ENCODE measurements at places on chromosomes 16 and 17.

DNA sequence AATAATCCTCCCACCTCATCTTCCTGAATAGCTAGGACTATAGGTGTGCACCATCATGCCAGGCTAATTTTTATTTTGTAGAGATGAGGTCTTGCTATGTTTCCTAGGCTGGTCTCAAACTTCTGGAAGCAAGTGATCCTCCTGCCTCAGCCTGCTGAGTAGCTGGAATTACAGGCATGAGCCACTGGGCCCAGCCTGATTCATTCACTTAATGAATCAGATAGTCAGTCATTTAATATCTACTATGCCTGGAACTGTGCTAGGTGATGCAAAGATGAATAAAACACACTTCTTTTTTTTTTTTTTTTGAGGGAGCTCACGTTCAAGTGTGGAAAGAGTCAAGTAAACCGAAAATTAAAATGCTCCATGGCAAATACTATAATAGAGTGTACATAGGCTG lies 39.4 kb downstream of the EFCAB13 start:
- DNase-seq = no peak

DNA sequence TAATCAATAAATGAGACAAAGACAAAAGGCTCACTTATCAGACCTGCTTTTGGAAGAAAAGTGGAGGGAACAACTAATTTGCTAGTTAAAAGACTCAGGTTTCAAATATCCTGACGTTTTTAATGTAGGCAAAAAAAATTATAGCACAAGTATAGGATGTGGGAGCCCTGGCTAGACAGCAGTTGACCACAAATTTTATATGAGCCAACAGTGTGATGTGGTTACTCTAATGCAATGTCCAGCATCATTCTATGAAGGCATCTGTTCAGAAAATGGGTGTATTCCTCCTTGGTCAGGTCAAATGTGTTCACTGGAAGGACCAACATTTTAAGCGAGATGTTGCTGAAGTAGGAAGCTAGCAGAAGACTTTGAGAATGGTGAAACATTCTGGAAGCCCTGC lies 237.4 kb downstream of the MAP2K6 start:
- no peak for DNase-seq

GRCh38 chr16:19377864-19378263 lies 39.8 kb upstream of the TMC5 start:
- no peak for DNase-seq

DNA sequence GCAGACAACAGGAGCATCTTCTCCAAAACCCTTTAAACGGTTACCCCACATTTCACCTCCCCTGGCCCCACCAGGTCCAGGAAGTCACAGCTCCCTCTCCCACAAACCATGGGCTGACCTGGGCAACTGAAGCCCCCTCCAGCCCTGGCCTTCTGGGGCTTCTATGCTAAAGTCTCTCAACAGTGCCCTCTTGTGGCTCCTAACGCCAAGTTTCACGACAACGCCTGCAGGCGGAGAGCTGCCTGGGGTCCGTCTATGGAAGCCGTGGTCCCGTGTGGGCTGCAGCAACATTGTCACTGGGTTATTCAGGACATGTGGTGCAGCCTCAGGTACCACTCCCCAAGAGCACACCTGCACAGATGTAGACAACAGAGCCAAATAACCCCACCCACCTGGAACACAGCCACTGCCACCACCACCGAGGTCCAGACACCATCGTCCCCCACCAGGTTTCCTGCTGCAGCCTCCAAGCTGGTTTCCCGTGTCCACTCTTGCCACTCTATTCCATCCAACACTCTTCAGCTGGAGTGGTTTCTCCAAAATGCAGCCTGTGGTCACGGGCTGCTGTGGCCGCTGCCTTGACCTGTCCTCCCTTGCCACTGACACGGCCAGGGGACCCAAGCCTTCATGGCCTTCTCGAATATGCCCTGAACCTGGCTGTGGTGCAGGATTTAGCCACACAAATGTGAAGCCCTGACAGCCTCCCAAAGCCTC lies 19.1 kb downstream of the C16orf95 start:
- no peak for DNase-seq

DNA sequence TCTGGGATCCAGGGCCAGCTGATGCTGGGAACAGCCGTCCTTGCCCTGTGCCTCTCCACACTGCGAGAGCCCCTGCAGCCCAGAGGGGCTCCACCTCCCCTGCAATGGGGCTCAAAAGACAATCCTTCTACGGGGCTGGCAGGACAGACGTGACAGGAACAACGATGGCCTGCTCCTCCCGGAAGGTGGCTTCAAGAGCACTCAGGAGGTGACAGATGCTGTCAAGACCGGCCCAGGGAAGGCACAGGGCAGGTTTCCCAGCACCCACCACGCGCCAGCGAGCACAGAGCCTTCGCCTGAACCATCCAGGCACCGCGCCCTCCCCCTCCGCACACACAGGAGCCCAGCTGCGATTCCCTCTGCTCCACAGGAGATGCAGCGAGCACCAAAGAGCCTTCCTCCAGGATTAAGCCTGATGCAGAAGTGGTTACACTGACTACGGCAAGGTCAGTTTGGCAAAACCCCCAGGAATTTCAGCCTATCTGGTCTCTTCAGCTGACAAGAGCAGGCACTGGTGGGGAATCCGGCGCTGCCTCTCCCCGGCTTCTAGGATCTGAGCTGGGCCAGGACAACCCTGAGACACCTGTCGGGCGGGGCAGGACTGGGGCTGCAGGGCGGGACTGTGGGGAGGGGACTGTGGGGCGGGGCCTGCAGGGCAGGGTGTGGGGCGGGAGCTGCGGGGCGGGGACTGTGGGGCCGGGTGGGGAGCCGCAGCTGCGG lies 103.4 kb downstream of the ZNF778 start:
- no peak for DNase-seq
